ENCODE measurements at places on chromosomes 11 and 22.

- no peak for DNase-seq
Measured at GRCh38 chr11:65317025-65317786, 2.5 kb downstream of the CDC42EP2 start.

GRCh38 chr11:11605821-11606450, 15.9 kb downstream of the GALNT18 start:
- no peak for DNase-seq

DNA sequence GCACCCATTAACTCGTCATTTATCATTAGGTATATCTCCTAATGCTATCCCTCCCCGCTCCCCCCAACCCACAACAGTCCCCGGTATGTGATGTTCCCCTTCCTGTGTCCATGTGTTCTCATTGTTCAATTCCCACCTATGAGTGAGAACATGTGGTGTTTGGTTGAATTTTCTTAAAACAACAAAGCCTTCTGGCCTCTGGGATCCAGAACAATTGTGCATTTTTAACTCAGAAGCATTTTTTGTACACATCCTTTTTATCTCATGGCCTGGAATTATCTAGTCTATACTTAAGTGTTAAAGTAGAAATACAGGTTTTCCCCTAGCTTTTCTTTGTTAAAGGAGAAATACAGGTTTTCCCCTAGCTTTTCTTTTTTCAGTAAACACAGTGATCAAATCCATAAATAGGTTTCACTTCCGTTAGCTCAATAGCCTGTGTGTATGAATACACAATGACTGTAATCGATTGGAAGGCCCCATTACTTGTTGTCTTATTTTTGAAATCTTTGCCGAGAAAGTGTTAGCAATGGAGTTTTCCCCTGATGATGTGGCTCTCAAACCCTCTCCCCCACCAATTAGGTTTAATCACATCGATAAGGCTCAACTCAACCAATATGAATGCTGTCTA, 125.6 kb upstream of the PITPNB start:
- DNase-seq = no peak

- no peak for DNase-seq
Measured at GRCh38 chr11:9738116-9738515, 74.2 kb downstream of the SWAP70 start.

DNA sequence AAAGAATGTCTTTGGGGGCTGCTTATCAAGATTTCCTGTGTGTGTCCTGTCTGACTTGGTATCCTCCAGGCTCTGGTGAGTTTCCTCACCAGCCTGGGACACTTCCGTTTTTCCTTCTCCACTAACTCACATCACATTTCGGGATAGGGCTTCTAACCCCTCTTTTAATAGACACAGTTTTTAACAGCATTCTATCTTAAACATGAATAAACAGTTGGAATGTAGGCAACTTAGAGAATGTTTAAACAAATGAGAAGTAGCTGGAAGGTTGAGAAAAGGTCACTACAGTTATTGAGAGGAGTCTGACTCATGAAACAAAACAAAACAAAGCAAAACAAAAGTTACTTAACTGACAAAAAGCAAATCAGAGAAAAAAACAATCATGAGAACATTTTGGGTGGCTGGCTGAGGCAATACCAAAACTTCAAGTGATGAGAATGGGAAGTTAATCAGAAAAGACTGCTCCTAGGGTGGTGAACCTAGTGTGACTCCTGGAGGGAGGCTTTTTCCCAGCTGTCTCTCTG, 64.7 kb upstream of the CTSC start:
- DNase-seq = no peak

All from activated CD4-positive, alpha-beta T cell treated with anti-CD3 and anti-CD28 coated beads for 48 hours (primary cell).